Muscle of leg (tissue), 16 donors: ENCODE measurements at places on chromosomes 16 and 17.

DNA sequence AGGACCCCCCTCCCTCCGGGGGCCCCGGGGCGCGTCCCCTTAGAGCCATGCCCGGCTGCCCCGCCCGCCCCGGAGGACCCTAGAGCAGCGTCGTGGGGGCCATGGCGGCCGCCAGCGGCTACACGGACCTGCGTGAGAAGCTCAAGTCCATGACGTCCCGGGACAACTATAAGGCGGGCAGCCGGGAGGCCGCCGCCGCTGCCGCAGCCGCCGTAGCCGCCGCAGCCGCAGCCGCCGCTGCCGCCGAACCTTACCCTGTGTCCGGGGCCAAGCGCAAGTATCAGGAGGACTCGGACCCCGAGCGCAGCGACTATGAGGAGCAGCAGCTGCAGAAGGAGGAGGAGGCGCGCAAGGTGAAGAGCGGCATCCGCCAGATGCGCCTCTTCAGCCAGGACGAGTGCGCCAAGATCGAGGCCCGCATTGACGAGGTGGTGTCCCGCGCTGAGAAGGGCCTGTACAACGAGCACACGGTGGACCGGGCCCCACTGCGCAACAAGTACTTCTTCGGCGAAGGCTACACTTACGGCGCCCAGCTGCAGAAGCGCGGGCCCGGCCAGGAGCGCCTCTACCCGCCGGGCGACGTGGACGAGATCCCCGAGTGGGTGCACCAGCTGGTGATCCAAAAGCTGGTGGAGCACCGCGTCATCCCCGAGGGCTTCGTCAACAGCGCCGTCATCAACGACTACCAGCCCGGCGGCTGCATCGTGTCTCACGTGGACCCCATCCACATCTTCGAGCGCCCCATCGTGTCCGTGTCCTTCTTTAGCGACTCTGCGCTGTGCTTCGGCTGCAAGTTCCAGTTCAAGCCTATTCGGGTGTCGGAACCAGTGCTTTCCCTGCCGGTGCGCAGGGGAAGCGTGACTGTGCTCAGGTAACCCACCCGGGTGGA, 759 bp downstream of the ALKBH5 start:
- DNase-seq: peak; percentile 64

DNA sequence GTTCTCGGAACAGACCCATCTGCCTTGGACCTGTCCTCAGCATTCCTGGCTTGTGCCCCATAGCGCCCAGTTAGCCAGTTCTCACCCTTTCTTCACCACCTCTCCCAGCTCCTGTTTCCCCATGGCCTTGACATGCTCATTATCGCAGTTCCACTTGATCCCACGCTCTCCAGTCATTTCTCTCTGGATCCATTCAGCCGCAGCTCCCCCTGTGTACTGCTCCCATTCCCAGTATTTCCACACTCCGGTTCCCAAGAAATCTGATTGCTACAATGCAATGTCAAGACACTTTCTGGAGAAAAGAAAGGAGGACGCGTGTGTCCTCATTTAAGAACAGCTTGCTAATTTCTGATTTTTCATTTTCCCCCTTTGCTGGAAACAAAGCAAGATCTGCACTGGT, 55.4 kb downstream of the TMEM186 start:
- peak; percentile 51 for DNase-seq

- no peak for DNase-seq
These were observed 170.3 kb downstream of the FOXL1 start for GRCh38 chr16:86748652-86749051.

GRCh38 chr16:48271728-48272127, 24.4 kb upstream of the ABCC11 start:
- DNase-seq: peak; percentile 44

- no peak for DNase-seq
These were observed 20.2 kb downstream of the ZNRF1 start for GRCh38 chr16:75019007-75019406.

- no peak for DNase-seq
These were observed 30.9 kb upstream of the PLLP start for GRCh38 chr16:57315416-57315815.

- peak; percentile 88 for DNase-seq
These were observed 52.6 kb downstream of the HIC1 start for GRCh38 chr17:2107506-2107905.

- no peak for DNase-seq
These were observed 160.3 kb downstream of the RPTOR start for GRCh38 chr17:80704894-80705293.

DNA sequence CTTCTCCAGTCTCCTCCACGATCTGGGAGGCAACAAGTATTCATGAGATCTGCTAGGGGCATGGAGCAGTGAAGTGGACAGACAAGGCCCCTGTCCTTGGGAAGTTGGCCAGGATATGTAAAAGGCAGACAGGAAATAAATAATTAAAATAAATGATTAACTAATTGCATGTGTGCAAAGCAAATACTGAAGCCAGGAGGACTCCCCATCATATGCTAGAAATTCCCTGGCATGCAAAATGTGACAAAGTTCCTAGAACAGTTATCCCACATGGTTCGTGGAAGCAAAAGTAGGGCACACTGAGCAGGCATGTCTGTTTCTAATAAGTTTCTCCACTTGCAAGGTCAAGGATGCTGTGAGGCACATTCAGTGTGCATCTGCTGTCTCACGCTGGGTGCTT, 86.8 kb downstream of the CDYL2 start:
- no peak for DNase-seq
